ENCODE measurements at places on chromosomes 3 and 15.

DNA sequence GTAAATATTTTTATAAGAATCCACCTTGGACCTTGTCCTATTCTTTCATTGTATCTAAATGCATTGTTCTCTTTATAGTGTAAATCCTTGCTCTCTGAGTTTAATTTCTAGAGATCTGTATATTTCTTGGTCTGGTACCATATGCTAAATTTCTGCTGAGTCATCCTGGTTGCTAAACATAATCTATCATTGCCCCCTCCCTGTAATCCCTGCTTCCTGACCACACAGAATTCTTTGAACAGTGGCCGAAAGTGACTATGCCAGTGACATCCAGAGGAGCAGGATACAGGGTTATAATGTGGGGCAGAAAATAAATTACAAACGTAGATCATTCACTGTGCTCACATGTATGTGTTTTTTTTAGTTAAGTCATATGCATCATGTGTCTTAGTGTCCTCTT lies 143.1 kb downstream of the DIPK2A start:
- DNase-seq: no peak

DNA sequence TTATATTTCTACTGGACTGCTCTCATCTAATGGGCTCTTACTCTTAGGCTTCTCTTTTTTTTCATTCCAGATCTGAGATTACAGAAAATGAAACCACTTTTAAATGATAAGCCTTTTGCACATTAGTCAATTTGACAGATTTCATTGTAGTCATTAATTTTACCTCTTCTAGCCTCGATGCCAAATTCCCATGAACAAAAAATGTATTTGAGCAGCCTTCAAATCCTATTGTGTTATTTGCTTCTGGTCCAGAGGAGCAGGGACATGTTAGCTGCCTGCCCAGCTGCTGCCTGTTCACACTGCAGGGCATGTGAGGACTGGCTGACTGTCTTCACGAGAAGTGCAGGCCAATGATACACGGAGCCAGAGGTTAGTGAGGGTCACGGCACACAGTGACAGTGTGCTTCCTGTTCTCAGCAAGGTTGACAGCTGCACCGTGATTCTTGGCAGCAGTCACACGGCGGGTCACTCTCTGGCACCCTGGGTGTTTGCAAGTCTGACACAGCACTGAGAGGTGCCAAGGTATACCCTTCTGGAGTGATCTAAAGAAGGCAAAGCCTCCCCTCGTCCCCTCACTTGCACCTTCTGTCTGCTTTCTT lies 40.8 kb downstream of the KAT2B start:
- peak; percentile 40 for DNase-seq

- DNase-seq: no peak
Measured at GRCh38 chr3:180116203-180116602, 79.5 kb upstream of the PEX5L start.

DNA sequence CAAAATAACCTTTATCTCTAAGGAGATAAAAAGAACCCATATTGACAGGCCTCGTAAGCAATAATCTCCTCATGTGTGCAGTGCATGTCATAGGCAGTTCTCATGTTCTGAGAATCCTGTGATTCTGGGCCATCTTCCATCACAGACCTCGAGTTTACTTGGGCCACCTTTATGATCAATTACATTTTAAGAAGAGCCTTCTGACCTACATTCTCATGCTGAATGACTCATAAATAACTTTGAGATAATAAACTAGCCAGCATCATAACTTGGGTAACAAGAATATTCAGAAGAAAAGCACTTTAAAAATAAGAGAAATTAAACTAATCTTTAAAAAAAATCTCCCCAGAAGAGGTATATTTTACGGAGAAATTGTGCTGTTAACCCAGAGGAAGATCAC lies 310.7 kb upstream of the ZNF717 start:
- DNase-seq: no peak

DNA sequence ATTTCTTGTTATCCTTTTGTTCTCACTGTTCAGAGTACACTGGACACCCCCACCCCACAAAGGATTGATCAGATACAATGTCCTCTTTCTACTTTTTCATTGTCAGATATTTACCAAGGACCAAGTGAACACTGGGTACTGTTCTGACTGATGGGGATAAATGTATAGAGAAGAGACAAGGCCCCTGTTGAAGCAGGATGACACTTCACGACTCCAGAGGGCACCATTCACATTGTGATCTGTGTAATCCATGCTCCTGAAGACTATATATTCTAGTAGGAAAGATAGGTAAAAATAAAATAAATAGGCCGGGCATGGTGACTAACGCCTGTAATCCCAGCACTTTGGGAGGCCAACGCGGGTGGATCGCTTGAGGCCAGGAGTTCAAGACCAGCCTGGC lies 7.2 kb upstream of the CRYGS start:
- DNase-seq: no peak

DNA sequence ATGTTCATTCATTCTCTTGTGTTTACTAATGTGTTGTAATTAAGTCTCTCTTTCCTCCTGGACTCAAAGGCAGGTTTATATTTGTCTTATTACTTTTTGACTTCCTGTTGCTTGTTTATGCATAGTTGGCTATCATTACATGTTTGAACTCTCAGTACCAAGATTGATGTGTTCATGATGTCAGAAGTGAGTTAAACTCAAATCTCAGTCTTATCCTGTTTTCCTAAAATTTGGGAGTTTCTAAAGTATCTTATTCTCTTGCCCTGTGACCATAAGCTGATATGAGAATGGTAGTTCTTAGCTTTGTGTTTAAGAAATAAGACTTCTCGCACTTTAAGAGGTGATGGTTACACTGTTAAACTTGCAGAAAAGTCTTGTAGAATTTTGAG lies 5.2 kb downstream of the GLCE start:
- no peak for DNase-seq

DNA sequence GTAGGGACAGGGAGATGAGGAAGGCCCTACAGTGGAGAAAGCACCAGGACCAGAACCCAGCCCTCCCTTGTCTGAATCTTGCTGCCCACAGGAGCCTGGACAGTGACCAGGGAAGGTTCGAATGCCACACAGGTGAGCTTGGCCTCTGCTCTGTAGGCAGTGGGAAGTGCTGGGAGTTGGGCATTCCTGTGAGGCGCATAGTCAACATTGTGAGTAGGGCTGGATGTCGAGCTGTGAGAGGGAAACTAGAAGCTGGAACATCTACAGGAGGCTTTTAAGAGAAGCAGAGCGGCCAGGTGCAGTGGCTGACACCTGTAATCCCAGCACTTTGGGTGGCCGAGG lies 20.3 kb upstream of the ALAS1 start:
- DNase-seq: no peak

- DNase-seq: no peak
Measured at GRCh38 chr3:183966361-183966791, 51.3 kb downstream of the ABCC5 start.

DNA sequence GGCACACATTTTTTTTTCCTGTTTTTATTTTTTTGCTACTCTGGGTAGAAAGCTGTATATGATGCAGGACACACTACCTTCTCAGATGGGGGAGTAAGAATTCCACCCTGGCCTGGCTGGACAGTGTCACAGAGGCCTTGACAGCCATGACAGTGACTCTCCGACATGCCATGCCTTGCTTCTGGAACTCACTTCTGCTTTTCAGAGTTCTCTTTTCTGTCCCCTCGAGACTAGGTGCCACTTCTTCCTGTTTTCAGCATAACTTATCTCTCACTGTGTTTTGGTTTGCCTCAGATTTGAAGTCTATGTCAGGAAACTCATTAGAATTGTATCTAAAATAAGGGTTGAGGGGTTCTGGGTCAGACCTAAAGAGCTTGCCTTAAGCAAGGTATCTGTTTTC lies 69.1 kb upstream of the SEC13 start:
- DNase-seq: no peak

- no peak for DNase-seq
Measured at GRCh38 chr3:161093895-161094294, 11.3 kb downstream of the B3GALNT1 start.

GRCh38 chr3:20527368-20527767 lies 341.4 kb upstream of the SGO1 start:
- DNase-seq: no peak

Data from effector memory CD8-positive, alpha-beta T cell (primary cell).